Thyroid gland (tissue), 4 donors: ENCODE measurements at places on chromosomes 3 and 15. TPM values are rescaled to one million over a fixed set of nuclear protein-coding genes. Genes with fewer than 3 reads are reported as not detected.

DNA sequence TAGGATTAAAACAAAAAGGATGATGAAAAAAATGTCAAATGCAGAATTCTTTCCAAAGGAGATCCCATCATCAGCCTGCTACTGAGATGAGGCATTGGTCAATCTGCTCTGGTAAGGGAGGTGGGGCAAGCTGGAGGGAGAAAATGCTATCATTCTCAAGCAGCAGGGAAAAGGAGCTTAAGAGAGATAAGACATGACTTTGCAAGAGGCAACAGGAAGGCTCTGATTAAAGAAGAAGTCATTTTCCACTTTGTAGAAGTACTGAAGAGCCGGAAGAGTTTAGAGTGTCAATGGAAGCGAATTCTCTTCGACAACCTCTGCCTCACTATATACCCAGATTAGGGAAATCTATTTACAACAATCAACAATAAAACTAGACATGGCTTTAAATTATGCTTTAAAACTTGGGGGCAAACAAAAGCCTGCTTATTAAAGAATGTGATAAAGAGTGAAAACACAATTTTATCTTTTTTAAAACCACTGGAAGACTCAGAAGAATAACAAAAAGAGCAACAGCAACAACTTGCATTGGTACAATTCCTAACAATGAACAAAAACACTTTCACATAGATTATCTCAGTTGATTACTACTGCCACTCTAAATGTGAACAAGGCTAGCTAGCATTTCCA is 81.8 kb upstream of the NANOGP8 start:
- DNase-seq = no peak

DNA sequence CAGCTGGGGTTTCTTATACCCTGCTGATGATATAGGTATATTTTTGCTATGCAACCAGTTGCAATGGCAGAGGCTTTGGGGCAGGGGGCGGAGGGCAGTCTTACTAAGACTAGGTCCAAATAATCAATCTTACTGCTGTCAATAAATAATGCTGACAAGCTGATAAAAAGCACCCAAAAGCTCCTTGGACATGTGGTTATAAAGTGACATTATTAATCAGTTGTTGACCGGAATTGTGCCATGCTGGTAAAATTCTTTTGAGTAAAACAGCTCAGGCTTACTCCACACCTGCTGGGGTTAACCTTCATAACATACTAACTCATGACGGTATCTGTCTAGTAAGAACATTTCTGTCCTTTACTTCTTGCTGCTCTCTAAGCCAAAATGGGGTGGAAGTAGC is 101.9 kb downstream of the CHST2 start:
- no peak for DNase-seq

DNA sequence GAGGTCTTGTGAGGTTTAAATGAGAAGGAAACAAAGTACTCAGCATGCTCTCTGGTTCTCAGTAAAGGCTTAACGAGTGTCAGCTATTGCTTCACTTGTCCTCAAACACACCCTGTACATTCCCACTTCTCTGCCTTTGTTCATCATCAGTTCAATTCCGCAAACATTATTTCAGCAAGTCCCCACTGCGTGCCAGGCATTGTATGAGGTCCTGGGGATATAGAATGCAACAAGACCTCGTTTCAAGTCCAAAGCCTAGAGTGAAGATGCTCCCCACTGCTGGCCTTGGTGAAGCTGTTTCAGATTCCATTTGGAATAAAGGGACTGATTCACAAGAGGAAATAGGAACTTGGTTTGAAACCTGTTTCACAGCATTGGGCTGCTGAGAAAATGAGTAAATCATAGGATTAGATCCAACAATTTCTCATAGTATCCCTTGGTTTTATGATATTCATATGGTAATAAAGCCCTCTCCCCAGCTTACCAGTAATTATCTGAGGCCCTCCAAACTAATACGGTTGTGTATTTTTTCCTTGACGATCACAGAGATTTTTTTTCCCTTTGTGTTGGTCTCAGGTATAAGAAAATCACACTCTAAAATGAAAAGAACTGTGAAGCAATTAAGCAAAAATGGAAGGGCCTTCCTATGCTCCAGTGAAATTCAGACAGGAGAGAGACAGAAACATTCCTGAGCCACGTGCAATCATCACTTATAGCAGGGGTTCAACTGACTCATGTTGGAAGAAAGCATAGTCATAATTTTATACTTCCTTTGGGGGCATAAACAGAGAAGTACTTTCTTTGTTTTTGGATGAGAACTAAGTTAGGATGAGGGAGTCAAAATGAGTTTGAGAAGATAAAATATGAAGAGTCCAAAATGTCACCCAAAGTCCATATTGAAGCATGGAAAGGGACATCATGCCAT is 258.6 kb downstream of the RORA start:
- no peak for DNase-seq

- DNase-seq = no peak
Measured at GRCh38 chr3:115790759-115791158, 167.4 kb downstream of the GAP43 start.

- DNase-seq = no peak
Measured at GRCh38 chr15:34258151-34258550, 33.3 kb downstream of the EMC4 start.

DNA sequence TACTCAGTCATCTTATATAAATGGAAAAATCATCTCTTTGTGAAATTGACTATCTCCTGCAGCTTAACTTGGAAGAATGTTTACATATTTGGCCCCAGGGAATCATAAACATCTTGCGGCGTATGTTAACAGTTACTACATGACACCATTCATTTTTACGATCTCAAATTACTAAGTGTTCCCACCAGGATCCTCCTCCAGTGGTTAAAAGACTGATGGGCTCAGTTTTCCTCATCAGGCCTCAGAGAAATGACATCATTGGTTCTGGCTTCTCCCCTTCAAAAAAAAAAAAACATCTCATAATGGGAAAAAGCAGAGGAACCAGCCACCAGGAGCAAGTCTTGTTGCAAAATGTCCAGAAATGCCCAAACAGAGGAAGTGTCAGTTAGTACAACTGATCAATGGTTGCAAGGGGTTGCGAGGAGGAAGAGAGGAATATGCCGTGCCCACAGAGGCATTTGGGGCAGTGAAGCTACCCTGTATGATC is 70.5 kb upstream of the LIPC start:
- no peak for DNase-seq

GRCh38 chr3:159861369-159861987 is 127.2 kb upstream of the IL12A start:
- no peak for DNase-seq

GRCh38 chr15:69824075-69824876 is 273.4 kb downstream of the TLE3 start:
- DNase-seq = no peak

- no peak for DNase-seq
Measured at GRCh38 chr3:138148503-138148902, 16.3 kb upstream of the A4GNT start.

ERC2 gene
- 5.3 TPM for total RNA-seq

JAGN1 gene
- total RNA-seq = 32.2 TPM

NRG4 gene
- total RNA-seq = not detected
